CD4-positive, alpha-beta T cell treated with Interleukin-4 for 4 hours (primary cell): ENCODE measurements at places on chromosomes 16 and 17.

- DNase-seq, result no peak
Observed at GRCh38 chr16:12201216-12201615, 224.7 kb downstream of the SNX29 start.

DNA sequence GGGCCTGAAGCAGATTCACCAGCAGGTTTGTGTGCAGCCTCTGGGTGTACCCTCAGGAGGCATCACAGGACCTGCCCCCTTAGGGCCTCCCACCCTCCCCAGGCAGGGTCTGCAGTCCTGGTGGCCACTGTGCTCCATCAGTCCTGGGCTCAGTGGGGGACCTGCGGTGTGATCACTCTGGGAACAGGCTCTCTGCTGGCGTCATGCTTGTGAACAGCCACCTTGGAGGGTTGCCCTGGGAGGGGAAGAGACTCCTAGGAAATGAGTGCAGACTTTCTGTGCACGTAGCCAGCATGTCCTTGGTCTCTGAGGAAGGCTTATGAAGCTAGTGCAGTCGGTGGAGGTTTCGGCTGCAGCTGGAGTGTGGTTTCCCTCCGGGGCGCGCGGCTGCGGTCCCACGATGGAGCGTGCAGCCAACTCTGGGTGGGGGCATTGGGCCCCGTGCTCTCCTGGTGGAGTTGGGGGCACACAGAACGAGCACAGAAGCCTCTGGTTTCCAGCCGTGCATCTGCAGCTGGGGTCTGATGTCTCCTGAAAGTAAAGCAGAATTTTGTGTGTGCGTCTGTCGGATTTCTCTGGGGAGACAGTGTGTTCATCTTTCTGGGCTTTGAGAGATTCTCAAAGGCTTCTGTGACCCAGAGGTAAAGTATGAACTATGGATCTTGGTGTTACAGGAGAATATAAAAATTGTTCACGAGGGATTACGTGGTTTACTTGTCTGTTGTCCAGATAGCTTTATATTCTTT, 68.1 kb upstream of the ZNF750 start:
- DNase-seq, result no peak

- DNase-seq, result no peak
Observed at GRCh38 chr16:20084624-20085226, 11.0 kb upstream of the GPR139 start.

DNA sequence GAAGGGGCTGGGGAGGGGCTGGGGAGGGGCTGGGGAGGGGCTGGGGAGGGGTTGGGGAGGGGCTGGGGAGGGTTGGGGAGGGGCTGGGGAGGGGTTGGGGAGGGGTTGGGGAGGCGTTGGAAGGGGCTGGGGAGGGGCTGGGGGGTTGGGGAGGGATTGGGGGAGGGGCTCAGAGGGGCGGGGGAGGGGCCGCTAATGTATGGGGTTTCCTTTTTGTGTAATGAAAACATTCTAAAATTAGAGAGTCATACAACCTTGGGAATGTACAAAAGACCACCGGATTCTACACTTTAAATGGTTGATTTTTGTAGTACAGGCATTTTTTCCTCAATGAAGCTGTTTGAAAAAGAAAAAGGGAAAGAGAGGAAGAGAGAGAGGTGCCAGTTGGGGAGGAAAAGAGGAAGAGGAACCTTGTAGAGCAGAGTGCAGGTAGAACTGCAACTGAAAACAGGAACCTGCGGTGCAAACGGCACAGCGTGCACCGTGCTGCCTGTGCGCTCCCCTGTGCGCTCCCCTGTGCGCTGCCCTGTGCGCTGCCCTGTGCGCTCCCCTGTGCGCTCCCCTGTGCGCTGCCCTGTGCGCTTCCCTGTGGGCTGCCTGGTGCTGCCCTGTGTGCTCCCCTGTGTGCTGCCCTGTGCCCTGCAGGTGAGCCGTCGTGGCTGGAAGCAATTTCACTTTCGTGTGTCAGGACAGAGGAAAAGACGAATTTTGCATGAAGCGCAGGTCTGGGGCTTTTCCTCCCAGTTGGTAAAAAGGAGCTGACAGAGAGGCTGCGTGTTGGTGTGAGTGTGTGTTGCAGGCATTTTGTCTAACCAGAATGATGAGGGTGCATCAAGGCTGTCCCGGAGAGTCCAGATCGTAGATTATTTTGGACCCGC, 40.8 kb downstream of the METRNL start:
- peak; percentile 15 for DNase-seq

- DNase-seq, result no peak
Observed at GRCh38 chr16:20001856-20002707, 71.6 kb downstream of the GPR139 start.

DNA sequence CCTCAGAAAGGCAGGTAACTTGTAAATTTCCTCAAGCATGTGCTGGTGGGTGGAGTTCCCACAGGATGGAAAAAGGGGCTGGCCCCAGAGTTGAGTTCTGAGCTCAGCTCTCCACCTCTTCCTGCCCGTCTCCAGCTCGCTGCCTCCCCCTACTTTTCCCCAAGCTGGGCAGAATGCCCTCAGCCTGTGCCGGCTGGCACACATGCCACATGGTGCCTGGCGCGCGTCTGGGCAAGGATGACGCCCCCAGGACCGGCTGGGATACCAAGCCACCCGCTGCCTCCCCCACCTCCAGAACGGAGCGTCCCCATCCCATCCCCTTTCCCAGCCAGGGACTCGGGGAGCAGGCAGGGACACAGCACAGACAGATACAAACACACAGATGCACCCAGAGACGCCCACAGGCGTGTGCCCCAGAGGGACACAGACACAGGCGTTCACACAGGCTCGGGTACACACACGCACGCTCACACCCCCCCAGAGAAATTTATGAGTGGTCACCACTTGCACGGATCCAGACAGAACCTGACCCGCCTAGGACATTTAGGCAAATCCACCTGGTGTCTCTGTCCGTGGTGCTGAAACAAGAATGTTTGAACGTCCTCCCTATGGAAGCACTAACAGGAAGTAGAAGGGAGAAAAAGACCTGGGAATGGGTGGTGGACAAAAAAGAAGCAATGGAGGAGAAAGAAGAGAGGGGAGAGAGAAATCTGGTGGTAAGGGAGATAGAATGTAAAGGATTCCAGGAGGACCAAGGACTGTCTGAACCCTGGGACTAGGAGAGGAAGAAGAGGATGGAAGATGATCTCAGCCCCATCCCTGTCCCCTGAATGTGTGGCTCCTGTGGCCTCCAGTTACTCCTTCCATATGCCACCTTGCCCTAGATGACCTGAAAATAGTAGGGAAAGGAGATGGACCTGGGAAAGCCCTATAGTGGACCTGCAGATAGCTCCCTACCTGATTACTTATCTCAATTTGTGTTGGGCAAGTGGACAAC, 15.5 kb downstream of the NEUROD2 start:
- DNase-seq, result peak; percentile 3

DNA sequence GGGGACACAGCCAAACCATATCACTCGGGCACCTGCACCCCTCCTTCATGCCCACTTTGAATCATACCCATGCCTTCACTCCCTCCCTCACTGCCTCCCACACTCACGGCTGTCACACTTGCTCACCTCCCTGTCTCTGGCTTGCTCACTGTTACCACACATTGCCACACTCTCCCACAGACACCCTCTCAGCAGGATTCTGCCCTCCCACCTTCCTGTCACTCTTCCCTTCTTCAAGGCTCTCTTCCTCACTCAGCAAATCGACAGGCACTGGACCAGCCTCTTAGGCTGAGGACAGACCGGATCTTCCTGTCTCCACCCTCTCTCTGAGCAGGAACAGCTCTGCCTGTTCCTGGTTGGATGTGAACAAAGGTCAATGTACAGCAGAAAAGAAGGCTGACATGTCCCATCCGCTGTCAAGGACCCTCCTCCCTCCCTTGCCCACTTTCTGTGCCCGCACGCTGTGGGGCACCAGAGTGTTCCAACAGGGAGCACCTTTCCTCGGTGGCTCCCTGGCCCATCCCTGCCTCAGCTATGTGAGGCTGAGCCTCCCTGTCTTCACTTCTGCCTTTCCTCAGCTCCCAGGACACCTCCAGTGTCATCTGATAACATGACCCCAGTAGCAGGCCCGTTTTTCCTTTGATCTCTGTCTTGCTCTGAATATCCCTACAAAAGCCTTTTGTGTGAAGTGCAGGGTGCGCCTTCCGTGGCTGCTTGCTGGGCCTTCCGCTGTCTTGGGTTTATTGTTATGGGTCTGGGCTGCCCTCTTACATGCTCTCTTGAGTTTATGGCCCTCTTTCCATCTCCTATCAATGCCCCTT, 47.0 kb downstream of the CCDC182 start:
- DNase-seq, result peak; percentile 22

GRCh38 chr17:81479175-81480071, 33.2 kb downstream of the ACTG1 start:
- no peak for DNase-seq

DNA sequence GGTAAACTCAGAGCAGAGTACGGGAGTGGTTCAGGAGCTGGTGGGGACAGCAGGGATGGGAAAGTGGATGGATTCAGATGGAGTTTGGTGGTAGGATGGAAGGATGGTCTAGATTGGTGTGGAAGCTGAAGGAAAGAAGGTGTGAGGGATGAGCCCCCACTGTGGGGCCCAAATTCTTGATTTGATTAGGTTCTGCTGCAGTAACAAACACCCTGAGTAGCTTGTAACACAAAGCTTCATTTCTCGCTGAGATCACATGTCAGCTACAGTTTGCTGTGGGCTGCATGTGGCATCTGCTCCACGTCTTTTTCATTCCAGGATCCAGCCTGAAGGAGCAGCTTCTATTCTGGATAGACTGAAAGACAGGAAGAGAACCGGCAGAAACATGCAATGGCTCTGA, 143.8 kb downstream of the IRX3 start:
- DNase-seq, result no peak

DNA sequence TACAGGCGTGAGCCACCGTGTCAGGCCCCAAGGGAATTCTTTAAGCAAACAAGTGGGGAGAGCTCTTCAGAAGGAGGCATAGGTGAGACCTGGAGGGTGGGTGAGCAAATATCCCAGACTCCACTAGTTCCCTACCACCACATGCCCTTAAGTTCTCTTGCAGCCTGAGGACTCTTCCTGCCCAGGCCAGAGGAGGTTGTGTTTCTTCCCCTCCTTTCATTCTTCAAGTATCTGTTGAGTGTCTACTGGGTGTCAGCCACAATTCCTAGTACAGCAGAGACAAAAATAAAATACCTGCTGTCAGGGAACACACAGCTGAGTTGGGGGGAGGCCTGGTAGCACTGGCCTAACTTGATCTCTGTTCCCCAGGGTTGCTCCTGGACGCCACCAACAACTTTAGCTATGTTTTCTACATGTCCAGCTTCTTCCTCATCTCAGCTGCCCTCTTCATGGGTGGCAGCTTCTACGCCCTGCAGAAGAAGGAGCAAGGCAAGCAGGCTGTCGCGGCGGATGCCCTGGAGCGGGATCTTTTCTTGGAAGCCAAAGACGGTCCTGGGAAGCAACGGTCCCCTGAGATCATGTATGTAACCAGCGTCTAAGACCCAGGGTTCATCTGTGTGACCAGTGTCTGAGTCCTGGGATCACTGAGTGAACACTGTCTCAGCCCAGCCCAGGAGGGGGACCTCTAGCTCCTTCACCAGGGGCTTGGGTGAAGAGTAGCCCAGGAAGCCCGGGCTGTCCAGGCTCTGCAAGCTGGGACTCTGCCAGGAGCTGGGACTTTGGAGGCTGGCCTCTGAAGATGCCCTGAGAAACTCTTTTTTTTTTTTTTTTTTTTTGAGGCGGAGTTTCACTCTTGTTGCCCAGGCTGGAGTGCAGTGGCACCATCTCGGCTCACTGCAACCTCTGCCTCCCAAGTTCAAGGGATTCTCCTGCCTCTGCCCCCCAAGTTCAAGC, 5.9 kb upstream of the ARMC7 start:
- DNase-seq, result no peak

DNA sequence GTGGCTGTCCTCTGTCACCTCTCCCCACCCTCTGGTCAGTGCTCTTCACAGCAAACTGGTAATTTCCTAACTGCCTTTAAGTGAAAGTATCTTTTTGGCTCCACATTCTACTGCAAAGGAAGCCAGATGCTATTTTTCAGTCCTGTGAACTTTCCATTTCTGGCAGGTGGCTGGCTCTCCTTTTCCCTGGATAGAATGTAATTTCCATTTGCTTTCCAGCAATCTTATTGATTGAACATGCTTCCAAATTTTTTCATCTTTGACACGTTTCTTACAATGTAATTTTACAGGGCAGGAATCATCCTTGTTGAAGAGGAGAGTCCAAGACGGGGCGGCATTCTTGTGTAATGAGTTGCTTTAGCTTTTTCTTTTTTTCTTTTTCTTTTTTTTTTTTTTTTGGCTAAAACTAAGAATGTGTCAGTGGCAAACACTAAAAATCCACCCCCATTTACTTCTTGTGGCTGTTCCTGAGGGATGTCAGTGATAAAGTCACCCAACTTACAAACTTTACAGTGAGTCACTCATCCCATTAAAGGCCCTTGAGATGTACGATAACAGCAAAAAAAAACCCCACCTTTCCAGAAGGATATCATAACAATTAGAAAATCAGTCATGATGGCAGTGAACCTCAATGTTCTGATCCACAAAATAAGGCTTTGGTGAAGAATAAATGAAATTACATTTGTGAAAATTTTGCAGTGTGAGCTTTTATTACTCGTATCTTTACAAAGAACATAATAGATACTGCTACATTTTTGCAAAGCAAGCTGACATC, 29.4 kb upstream of the PRKCA start:
- no peak for DNase-seq

- DNase-seq, result no peak
Observed at GRCh38 chr17:64596439-64596838, 65.7 kb downstream of the SMURF2 start.

DNA sequence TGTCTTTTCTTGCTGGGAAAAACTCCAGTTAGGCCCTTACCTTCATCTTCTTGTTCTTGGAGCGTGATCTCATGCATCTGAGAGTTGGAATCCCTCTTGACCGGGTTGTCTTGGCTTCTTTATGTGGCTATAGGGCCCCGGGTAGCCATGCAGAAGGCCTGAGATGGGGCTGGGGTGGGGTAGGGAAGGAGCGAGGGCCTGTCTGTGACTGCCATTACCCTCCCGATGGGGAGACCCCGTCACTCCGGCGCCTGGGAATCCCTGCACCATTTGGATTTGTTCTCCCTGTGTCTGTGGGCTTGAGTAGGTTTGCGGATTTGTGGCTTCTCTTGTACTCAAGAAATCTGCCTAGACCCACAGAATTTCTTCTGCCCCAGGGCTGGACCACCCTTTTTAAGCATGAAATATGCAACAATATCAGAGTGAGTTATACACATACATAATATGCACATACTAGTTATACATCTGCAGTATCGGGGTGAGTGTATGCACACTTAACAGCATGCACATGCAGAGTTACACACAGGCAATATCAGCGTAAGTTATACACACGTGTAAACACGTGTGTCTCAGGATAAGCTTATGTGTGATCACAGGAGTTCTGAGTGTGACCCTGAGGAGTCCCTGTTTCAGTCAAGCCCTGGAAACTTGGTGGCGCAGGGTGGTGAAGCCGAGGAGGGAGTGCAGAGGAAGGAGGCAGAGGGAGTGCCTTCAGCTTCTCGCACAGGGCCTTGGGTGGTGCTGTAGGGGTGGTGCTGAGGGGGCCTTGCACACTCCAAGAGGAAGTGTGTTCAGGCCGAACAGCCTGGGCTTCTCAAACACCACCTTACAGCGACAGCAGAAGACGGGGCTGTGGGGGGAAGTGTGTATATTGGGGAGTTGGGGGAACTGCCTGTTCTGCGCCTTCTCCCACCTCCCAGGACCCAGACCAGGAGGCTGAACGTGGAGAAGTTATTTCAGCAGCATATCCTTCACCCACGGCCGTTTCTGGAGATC, 18.5 kb downstream of the CCDC42 start:
- DNase-seq, result no peak

- DNase-seq, result no peak
Observed at GRCh38 chr17:72730077-72730476, 362.4 kb downstream of the SLC39A11 start.

GRCh38 chr16:78028018-78028417, 5.7 kb downstream of the CLEC3A start:
- no peak for DNase-seq
